Stimulated activated CD4-positive, alpha-beta T cell treated with anti-CD3 and anti-CD28 coated beads, Interleukin-1b, Interleukin-23, amount 100 ng/mL, for 1 hour (primary cell): ENCODE measurements at places on chromosomes 12 and 14.

DNA sequence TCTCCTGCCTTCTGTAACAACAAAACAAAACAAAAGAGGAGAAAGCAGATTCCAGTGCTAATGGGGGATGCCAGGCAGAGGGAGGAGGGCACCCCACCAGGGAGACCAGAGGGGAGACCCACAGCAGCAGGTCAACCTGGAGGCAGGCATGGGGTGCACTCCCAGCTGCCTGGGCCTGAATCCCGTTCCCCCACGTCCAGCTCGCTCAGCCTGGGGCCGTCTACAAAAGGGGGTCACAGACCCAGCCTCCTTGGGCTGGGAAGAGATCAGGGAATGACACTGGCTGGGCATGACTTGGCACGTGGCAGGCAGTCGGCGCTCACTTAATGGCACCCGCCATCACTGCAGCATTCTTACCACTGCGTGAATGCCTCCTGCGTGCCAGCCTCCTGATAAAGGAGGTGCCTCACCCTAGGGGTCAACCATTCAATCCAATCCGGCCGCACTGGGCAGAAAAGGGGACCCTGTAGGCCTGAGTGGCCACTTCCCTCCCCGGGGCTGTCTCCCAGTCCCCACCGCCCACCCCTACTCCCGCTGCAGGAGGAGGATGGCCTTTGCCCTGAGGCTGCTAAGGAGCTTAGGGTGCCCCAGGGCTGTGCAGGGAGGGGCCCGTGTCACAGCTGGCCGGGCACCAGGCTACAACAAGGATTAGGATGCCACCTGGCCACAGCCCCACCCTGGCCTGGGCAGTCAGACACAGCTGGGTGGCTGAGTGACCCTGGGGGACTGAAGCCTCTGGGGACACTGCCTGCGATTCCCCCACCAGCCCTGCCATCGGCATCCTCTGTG lies 87.5 kb downstream of the NCOR2 start:
- no peak for DNase-seq

GRCh38 chr14:21352587-21352986 lies 31.2 kb downstream of the SUPT16H start:
- DNase-seq = no peak

DNA sequence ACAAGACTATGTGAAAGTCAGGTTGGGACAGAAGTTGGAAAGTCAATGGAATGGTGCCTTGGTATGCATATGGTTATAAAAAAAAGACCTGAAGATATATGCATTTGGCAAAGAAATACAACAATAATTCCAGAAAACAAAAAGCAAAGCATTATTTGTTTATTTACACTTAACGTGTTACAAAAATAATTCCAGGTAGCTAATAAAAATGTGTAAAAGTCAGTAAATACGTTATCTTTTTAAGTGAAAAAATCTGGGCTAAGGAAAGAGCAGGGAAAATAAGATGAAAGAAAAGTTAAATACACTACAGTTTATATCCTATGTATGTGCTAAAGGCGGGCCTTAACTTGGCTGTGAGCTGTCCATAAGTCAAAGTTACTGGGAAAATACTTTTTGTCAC lies 266.3 kb downstream of the MED13L start:
- DNase-seq = no peak

DNA sequence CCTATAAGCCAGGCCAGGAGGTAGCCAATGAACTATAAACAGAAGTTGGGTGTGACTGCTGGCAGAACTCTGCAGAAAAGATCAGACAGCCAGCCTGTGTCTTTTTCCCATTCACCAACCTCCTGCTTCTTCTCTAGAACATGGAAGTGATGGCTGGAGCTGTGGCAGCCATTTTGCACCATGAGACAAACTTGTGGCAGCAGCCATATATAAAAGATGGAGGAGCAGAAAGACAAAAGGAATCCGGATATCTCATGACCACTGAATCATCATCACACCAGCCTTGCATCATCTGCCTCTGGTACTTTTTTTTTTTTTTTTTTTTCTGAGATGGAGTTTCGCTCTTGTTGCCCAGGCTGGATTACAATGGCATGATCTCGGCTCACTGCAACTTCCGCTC lies 8.7 kb downstream of the BEGAIN start:
- DNase-seq = no peak

DNA sequence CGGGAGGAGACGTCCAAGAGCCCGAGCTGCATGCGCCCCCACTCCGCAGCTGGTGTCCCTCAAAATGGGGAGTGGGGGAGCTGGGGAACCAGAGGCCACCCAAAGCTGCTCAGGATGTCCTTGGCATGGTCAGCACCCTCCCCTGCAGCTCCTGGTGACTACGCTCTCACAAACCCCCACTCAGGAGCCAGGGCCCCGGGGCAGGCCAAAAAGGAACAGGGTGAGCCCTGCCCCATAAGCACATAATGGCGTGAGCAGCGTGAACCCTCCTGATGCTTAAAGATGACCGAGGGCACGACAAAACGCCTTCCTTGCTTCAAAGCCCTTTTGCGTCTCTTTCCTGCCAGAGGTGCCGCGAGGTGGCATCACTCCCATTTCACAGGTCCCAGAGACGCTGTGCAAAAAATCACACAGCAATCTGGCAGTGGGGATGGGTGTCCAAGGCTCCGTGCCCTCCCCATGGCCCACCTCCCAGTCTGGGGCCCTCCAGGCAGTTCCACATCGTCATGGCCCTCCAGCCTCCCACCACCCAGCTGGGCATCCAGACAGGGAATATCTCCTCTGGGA lies 13.5 kb downstream of the NCOR2 start:
- DNase-seq = no peak

GRCh38 chr12:128388461-128389000 lies 121.6 kb downstream of the TMEM132C start:
- no peak for DNase-seq

GRCh38 chr12:96400631-96401075 lies 414 bp upstream of the CDK17 start:
- no peak for DNase-seq

- DNase-seq = no peak
Observed at GRCh38 chr12:263574-263973, 938 bp upstream of the SLC6A13 start.

DNA sequence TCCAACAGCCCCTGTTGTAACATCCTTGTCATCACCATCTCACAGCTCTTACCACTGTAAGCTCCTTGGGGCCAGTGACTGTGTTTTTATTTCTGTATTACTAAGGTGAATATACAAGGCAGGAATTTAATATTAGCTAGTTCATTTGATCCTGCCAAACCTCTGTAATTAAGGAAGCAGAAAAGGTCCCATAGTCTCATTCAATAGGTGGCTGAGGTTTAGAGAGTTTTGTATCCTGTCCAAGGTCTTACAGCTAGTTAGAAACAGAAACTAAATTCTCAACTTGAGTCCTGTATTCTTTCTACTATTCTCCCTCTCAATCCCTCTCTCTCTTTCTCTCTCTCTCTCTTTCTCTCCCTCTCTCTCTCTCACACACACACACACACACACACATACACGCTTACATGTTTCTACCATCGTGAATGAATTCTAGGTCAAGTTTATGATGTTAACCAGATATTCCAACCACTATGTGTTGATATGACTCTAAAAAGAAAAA lies 543 bp upstream of the GLIPR1 start:
- no peak for DNase-seq

DNA sequence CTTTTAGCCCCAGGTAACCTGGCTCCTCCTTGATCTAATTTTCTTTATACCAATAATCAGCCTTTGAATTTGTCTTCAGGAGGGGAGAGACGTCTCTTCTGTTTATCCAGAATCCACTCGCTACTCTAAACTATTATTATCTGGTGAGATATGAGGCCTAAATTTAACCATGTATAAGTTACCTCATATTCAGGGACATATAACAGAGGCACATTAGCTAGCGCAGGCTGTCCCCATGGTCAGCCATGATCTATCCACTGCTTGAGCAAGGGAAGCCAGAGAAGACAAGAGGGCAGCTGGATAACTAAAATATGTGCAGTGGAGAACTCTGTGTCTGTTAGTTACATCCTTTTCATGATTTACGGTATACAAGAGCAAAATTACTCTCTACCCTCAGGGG lies 481.0 kb downstream of the RAD51B start:
- DNase-seq = no peak

- no peak for DNase-seq
Observed at GRCh38 chr14:89247457-89248122, 169.4 kb downstream of the FOXN3 start.

GRCh38 chr12:80374615-80375014 lies 69.4 kb upstream of the PTPRQ start:
- no peak for DNase-seq

DNA sequence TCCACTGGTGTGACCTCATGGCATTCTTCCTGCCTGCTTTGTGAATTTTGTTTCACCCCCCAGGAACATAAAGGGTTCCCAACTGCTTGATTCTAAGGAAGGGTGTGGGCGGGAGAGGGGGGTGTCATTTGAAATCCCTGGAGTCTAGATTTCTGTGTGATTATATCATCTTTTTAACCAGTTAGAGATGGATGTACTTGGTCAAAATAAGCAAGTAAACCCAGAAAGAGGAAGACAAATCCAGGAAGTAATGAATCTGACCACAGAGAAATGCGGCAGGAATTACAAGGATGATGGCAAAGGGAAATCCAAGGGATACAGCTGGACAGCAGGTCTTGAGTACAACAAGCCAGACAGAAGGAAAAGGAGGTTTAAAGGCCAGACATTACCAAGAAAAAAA lies 38.9 kb downstream of the DMAC2L start:
- DNase-seq = no peak
